ENCODE measurements at places on chromosomes 1 and 21.

DNA sequence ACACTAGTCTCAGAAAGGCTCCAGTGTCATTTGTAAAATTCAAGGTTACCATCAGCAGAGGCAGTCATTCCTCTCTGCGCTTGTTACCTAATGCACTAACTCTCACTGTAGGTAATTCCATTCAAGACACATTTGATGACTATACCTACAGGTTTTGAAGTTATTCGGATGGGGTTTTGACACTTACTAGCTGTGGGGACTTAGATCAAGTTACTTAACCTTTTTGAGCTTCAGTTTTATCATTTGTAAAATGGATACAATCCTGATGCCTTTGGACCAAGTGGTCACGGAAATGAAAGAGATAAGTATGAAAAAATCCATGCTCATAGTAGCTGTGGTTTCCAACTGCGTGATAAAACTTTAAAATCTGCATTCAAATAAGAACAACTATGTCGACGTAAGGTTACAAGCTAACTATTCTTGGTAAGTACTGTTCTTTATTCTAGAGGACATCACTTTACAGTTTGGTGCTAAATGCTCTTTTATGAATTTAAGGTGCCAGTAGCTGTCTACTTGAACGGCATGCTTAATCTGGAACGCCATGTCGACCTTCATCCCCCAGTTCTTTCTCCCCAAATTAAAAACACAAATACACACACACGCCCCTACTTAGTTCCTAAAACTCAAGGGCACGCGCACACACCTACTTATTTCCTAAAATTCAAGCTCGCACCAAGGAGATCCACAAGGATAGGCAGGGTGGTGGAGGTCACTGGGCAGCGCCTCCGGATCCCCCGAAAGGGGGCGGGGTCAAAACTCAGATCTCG lies 550 bp upstream of the NFYC start:
- no peak for DNase-seq

- DNase-seq: no peak
Measured at GRCh38 chr1:116751146-116751545, 3.1 kb upstream of the CD2 start.

- DNase-seq: no peak
Measured at GRCh38 chr1:2928366-2929325, 92.6 kb upstream of the ACTRT2 start.

DNA sequence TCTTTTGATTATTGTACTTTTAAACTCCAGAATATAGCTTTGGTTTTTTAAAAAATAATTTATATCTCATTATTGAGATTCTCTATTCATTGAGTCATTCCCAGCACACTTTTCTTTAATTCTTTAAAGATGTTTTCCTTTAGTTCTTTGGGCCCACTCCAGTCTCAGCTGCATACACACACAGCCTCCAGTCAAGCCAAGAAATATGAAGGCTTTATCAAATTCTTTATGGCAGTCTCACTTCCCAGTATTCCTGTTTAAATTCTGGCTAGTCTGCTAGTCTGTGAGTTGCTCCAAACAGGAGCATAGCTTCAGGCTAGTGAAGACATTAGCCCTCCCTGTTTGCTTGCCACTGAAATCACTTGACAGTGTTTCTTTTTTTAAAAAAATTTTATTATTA lies 61.2 kb downstream of the CRP start:
- peak; percentile 66 for DNase-seq

DNA sequence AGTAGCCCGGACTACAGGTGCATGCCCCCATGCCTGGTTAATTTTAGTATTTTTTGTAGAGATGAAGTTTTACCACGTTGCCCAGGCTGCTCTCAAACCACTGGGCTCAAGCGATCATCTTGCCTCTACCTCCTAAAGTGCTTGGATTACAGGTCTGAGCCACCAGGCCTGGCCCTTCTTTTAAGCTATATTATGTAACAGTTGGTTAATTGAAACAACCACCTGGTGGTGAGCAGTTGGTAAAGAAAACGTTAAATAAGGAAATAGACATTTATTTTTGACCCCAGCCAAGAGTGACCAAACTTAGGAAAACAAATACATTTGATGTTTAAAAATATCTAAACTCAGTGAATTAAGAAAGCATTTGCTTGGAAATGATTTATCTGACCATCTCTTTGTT lies 12.1 kb upstream of the PDC start:
- no peak for DNase-seq

GRCh38 chr1:45014321-45015028 lies 2.4 kb downstream of the UROD start:
- DNase-seq: peak; percentile 78

DNA sequence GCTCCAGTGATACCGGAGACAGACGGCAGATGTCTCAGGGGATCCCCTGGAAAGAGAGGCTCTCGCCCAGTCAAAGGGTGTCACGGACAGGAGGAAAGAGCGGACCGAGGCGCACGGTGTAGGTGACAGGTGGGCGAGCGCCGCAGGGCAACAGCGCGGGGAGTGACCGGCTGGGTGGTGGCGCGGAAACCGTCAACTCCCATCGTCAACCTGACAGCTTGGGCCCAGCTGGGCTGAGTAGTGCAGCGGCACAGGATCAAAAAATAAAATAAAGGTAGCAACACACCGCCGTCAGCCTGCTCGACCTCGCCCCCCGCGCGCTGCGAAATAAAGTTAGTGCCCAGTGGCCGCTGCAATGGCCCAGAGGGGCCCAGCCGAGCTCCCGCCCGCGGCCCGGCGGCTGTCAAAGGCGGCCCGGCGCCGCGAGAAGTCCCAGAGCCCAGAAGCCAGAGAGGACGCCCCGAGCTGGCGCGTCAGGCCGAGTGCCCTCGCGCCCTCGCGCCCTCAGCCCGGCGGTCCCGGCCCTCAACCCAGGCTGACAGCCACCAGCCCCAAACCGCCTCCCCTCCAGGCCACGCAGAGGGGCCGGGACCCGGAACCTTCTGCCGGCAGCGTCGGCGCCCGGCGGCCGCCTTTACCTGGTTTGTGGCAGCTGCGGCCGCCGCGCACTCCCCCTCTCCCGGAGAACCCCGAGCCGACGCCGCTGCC lies at the start of gene LYST:
TSS of gene LYST (minus strand) at position 702 of the 708 bp plus-strand sequence. CDS start 36,489 bp downstream, outside the sequence.
- peak; percentile 61 for DNase-seq

GRCh38 chr1:13643017-13643416 lies 57.0 kb upstream of the PRDM2 start:
- no peak for DNase-seq

DNA sequence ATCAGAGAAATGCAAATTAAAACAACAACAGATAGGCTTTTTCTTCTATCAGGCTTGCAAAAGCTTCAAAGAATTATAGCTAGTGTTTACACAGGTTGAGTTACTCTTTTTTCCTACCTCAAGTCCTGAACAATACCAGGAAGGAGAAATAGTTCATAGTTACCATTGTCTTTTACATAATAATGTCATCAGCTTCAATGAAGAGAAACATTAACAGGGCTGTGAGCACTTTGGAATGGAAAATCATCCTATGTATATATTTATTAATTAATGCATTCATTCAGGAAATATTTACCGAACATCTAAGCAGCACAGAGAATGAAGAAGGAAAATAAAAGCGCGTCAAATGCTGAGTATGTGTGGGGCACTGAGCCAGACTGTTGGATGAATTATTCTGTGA lies 197.3 kb downstream of the ZBTB18 start:
- no peak for DNase-seq

GRCh38 chr21:25934771-25935224 lies 200.0 kb downstream of the GABPA start:
- DNase-seq: peak; percentile 93

- no peak for DNase-seq
Measured at GRCh38 chr1:241614144-241614543, 26.0 kb downstream of the CHML start.

DNA sequence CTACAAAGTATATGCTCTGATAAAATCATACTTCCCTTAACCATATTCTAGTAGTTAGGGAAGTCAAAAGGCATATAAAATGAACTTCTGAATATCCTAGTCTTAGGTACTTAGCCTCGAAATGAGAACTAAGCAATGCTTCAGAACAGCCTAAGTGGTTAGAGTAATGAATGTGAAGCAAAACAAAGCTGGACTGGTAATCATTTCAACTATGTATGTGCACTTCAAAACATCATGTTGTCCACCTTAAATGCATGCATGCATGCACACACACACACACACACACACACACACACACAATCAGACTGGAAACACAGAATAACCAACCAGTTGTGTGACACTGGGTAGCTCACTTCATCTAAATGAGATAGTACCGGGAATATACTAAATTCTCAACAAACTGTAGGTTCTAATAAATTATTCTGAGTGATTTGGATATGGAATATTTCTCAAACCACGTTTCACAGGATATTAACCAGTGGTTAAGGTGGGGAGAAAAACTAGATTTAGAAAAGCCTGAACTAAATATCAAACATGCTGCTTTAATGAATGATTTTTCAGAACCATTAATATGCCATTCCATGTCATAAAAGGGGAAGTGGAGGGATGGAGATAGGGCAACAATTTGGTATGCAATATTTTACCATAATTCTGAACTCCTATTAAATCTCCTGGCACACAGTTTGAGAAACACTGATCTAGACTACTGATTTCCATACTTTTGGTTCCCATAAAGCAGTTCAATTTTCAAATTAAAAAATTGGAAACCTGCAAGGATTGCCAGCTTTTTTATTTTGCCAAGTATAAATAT lies 19.5 kb downstream of the RNF115 start:
- DNase-seq: no peak

GRCh38 chr21:25283720-25284119 lies 323.6 kb downstream of the MRPL39 start:
- DNase-seq: peak; percentile 57

DNA sequence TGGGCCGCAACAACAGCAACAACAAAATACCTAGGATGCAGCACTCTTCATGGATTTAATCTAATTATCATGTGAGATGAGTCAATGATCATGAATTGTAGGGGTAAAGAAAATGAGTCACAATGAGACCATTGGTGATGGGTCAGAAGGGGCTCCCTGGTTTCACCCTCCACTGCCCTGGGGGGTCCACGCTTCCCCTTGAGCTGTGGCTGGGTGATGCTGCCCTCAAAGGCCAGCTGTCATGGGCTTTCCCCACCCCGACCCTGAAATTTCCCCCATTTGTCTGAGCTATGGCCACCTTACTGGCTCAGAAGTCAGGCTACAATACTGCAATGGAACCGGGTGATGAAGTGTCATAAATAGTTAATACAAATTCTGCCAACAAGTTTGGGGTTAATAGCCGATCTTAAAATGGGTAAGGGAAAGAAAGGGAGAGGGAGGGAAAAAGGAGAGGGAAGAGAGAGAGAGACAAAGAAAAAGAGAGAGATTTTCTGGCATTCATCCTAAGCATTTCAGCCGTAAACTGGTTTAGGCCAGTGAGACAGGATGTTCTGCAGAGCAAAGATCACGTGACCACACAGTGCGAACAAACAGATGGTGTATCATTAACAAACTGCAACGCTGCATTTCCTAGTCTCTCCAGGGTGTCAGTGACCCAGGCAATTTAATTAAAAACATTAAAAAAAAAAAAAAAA lies 143.4 kb upstream of the ERRFI1 start:
- peak; percentile 78 for DNase-seq

GRCh38 chr1:184330875-184331274 lies 56.0 kb upstream of the C1orf21 start:
- no peak for DNase-seq

GRCh38 chr1:235093696-235094592 lies 34.7 kb downstream of the TOMM20 start:
- DNase-seq: peak; percentile 67

DNA sequence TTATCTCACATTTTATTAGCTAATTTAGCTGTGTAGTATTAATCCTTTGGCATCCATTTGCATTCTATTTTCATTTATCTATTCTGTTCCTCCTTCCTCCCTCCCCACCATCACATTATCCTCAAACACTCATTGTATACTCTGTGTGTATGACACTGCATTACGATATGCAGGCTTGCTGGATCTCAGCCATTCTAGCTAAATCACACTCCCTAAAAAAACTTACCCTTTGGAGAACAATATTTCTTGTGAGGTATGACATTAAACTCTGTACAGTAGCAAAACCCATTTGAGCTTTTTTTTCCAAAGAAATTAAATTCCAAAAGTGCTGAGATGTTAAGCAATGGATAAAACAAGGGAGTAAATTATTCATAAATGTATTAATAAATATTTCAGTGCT lies 11.4 kb upstream of the RAB3GAP2 start:
- no peak for DNase-seq

DNA sequence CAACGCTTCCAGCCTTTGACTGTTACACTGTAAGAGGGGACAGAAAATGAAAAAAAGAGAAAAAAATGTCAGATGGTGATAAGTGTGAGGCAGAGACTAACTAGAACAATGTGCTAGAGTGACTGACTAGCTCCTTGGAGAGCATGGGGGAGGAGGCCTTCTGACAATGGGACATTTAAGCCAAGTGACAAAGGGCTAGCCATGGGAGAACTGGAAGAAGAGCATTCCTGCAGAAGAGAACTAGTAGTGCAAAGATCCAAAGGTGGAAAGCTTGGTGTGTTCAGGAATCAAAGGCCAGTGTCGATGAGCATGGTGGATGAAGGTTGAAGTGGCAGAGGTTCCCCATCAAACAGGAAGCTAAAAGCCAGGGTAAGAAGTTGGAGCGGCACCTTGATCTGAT lies 25.8 kb downstream of the STYXL2 start:
- DNase-seq: no peak

- no peak for DNase-seq
Measured at GRCh38 chr1:186829686-186830587, 1.2 kb downstream of the PLA2G4A start.

- peak; percentile 38 for DNase-seq
Measured at GRCh38 chr1:47738560-47739182, 258.5 kb downstream of the TRABD2B start.

GRCh38 chr1:72280131-72280530 lies 2.2 kb downstream of the NEGR1 start:
- peak; percentile 3 for DNase-seq

GRCh38 chr1:171872430-171872829 lies 31.1 kb downstream of the DNM3 start:
- DNase-seq: no peak

DNA sequence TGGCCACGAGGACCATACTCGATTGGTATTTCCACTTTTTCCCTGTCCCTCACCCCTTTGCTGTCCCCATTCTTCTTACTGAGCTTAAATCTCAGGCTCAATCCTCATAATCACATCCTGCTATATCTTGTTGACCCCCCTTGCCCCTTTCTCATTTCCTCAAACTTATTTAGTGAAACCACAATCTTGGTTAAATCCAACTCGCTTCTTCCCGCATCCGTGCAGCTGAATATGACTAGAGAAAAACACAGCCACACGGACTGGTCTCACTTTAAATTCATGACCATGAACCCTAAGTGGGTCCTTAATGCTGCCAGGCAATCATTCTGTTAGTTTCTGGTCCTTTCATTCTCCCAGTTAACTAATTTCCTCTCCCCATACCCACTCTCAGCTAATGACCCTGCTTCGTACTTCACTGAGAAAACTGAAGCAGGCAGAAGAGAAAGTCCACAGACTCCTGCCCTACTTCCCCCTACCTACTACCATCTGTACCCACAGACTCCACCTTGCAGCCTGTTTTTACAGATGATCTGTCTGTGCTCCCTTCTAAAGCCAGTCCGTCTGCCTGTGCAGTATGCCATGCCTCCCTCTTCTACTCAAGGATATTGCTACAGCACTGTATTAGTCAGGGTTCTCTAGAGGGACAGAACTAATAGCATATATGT lies 96.8 kb upstream of the LMO4 start:
- no peak for DNase-seq

All from EL (cell line).